ENCODE measurements at places on chromosomes 12 and 14.

GRCh38 chr14:69012256-69012953, 33.3 kb upstream of the ACTN1 start:
- DNase-seq, result no peak

GRCh38 chr12:45416126-45416525, 200.2 kb downstream of the ANO6 start:
- no peak for DNase-seq

DNA sequence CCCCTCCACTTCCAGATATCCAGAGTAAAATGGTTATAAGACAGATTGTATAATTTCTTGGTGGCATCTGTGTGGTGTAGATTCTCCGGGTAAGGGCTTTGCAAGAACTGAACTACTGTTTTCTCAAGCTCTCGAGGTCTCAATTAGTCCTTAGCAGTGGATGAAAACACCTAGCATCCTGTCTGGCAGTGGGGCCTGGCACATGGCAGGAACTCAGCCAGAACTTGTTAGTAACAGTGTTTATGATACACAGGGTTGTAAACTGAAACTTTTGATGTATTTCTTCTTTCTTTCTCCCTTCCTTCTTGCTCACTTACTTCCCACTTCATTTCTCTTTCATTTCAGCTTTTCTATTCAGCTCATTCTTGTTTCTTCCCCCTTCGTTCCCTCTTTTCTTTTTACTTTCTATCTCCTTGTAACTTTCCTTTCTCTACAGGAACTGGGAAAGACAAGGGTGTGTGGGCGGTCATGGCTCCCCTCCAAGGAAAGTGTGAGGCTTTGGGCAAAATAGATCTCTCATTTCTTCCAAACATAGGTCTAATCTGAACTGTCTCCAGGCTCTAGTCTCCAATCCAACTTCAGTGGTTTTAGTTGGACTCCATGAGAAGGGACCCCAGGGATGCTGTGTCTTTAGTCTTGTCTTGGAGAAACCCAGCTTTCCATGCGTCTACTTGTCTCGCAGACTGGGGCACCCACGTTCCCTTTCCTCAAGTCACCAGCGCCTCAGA, 159.7 kb downstream of the PAH start:
- no peak for DNase-seq

DNA sequence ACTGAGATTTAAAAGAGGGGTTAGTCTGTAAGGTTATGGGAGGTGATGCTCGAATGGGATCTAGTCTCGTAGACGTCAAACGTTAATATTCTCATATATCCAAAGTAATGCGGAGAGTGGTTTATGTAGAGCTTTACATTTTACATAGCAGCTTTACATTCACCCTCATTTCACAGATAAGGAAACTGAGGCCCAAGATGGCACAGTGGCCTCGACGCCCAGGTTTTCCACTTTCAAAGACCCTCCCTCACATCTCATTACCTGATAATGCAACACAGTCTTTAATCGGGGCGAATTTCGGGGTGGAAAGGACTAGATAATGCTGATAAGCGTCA, 450 bp upstream of the TDG start:
- DNase-seq, result no peak

GRCh38 chr14:70957710-70958109, 50.5 kb downstream of the PCNX1 start:
- no peak for DNase-seq

- no peak for DNase-seq
These were observed 10.2 kb upstream of the SLC17A8 start for GRCh38 chr12:100346660-100347059.

- DNase-seq, result no peak
These were observed 14.8 kb upstream of the CALM1 start for GRCh38 chr14:90381999-90382451.

DNA sequence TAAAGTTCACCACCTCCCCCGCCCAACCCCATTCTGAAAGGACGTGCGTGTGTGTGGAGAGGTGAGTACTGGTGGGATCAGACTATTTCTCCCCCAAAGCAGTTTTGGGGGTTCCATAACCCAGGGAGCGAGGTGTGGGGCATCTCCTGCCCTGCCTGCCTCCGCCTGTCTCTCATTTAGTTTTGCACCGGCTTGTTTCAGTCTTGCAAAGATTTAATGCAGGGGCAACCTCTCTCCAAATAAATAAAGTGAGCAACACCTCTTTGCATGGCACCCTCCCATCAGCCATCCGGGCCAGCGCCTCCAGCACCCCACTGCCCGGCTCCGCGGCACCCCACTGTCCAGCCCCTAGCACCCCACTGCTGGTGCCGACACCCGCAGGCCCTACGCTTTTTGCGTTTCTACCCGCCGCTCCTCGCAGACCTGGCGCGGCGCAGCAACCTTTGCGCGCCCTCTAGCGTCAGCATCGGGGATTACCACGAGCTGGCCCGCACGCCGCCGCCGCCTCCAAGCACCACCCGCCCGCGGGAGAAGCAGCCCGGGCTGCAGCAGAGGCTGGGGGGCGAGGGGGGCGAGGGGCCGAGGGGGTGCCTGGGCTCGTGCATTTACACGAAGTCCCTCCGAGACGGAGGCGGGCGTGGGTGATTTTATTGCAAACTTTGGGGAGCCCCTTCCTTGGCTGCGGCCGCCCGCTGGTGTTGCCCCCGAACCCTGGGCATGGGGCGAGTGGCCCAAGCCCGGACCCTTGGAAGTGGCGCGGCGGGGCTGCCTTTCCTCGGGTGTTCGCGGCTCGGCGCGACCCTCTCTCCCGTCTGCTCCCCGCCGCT, 55.8 kb upstream of the VRK1 start:
- DNase-seq, result peak; percentile 76

- DNase-seq, result no peak
These were observed 406 bp downstream of the PARP2 start for GRCh38 chr14:20343862-20344220.

GRCh38 chr12:2084553-2085296, 31.9 kb downstream of the CACNA1C start:
- no peak for DNase-seq

DNA sequence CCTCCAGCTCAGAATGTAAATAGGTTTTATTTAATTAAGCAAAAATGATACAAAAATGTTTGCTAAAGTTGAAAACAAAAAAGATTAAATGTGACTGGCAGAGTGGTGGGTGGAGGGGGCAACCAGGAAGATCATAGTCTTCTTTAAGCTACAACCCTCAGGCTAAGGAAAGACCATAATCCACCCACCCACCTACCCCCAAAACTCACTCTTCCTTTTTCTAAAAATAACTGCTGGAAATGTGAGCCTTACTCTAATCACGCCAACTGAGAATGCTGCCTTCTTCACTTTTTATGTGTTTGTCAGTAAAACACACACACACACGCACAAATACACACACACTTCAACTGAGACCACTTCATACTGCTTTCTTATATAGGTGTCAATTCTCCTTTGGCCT, 230.0 kb upstream of the EGLN3 start:
- DNase-seq, result no peak

- DNase-seq, result no peak
These were observed 218.0 kb downstream of the PPM1H start for GRCh38 chr12:62716866-62717525.

GRCh38 chr12:105053116-105053572, 31.1 kb downstream of the ALDH1L2 start:
- DNase-seq, result peak; percentile 6

DNA sequence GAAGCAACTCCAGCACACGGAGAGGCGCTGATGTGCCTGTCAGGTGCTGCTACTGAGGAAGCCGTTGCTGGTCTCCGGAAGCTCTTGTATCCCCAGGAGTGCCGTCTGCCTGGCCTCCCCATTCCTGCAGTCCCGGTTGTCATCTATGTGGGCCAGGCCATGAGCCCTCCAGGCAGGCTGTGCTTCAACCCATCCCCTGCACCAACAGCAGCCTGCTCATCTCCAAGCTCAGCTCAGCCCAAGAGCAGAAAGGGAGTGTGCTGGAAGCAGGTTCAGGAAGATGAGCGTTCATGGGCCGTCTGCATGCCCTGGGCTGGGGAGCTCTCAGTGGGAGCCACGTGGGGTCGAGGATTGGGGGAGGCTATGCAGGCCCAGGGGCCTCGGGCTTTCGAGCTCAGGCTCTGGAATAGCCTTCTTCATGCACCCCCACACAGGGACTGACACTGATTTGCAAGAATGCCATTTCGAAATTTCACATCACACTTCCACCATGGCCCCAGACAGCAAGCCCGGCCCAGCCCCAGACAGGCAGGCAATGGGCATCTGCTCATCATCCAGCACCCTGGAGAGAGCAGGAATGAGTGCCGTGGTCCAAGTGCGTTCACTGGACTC, 164.5 kb downstream of the KIF26A start:
- no peak for DNase-seq

GRCh38 chr12:90045559-90045958, 336.9 kb upstream of the ATP2B1 start:
- no peak for DNase-seq

DNA sequence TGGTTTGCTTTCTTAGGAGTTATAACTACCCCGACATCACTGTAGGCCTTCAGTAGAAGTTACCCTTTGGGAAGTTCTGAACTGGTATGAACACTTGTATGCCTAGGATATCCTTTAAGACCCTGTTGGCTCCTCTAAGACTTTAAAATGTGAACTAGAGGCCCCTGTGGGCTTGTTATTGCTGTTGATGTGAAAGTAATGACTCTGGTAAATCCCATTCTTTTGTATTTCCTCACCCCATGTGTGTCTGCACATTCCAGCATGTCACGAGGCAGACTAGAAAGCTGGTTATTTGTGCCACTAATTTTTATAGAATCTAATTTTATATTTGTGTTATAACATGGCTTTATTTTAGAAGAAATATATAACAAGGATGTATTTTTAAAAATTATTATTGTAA, 48.9 kb downstream of the SERPINA10 start:
- DNase-seq, result no peak

- DNase-seq, result no peak
These were observed 4.1 kb downstream of the C1QL4 start for GRCh38 chr12:49332891-49333371.

- no peak for DNase-seq
These were observed 4.5 kb upstream of the REM2 start for GRCh38 chr14:22878271-22879246.

GRCh38 chr14:31792726-31793125, 231.5 kb downstream of the NUBPL start:
- no peak for DNase-seq

GRCh38 chr12:46384451-46385309, 12.1 kb upstream of the SLC38A2 start:
- no peak for DNase-seq

GRCh38 chr14:100607611-100607956, 20.4 kb upstream of the BEGAIN start:
- no peak for DNase-seq

DNA sequence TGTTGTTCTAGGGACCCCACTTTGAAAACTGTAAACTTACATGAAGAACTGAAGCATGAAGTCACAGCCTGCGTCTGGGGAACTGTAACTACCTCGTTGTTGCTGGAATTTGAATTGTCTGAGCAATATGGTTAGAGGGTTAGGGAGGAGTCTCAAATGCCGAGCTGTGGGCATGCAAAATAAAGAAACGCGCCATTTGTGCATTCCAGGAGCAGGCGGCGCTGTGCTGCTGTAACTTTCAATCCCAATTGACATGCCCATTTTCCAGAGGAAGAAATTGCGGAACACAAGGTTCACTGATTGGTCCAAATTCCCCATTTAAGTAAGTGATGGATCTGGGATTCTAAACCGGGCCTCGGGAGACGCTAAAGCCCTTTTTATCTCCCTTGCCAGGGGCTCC, 61.3 kb downstream of the ZNF664 start:
- DNase-seq, result no peak

DNA sequence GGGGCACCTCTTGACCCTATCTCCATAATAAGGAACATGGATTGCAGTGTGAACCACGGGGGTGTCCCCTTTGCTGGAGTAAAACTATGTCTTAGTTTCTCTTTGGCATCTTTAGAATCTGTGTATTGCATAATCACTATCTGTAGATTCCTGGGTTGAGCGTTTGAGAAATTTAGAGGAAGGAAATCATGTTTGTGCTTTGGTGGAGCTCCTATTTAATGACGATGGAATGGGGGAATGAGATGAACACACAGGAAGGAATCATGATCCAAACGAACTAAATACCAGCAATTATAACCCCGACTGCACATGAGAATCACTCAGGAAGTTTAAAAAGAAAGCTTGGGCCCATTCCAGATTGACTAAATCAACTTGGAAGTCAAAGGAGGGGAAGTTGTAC, 1.3 kb upstream of the MYG1 start:
- DNase-seq, result no peak

DNA sequence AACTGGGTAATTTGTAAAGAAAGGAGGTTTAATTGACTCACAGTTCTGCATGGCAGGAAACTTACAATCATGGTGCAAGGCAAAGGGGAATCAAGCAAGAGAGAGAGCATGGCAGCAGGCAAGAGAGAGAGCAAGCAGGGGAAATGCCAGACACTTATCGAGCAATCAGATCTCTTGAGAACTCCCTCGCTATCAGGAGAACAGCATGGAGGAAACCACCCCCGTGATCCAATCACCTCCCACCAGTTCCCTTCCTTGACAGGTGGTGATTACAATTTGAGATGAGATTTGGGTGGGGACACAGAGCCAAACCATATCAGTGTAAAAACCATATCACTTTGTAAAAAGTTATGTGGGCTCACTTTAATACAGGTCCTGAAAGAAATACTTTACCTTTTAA, 56.4 kb upstream of the NEDD1 start:
- DNase-seq, result no peak

GRCh38 chr12:46214668-46215436, 54.0 kb downstream of the SLC38A1 start:
- DNase-seq, result no peak

DNA sequence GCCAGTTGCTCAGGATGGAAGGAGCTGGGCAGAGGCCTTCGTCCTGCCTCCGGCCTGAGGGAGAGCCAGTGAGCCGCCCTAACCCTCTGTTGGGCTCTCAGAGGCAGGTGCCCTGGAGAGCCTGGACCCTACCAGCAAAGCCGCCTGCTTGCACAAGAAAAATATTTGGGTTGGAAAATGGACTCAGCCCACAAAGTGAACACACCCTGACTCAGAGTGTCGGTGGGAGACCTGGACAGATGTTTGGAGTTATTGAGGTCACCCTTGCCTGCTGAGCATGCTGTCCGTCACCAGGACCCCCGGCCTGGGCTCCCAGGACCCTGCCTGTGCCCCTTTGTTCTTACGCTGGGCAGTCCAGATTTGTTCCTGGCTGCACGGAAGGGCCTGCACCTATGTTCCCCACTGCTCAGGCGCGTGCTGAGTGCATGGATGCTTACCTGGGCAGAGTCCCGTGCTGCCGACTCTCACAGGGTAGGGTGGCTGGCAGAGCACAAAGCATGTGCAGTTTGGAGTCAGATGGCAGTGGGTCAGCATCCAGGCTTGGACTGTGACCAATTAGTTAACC, 22.4 kb downstream of the FAM181A start:
- no peak for DNase-seq

- DNase-seq, result no peak
These were observed 89.1 kb upstream of the VASH1 start for GRCh38 chr14:76672123-76672522.

- DNase-seq, result no peak
These were observed 64.6 kb downstream of the MYF5 start for GRCh38 chr12:80781313-80781712.

- DNase-seq, result no peak
These were observed 665.7 kb upstream of the TBX3 start for GRCh38 chr12:115349711-115350110.

DNA sequence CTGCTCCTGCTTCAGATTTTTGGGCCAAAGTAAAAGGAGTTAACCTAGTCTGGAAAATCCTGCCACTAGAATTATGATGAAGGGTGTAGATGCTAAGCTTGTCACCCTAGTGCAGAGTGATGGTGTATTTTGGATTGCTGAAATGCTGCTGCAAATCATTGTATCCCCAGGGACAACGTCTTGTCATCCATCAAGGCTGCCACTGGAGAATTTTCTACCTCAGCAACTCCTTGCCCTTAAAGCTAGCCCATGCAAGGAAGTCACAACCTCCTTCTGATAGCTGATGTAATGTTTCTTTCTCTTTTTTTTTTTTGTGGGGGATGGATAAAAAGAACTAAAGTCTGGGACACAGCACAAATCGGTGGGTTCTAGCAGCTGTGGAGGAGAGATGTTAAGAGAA, 139.4 kb upstream of the FRMD6 start:
- DNase-seq, result no peak

Measured in 8988T (cell line).